Right renal pelvis (tissue), 4 donors: ENCODE measurements at places on chromosomes 6 and 20. TPM values are rescaled to one million over a fixed set of nuclear protein-coding genes. Genes with fewer than 3 reads are reported as not detected.

- no peak for DNase-seq
Observed at GRCh38 chr20:45008521-45009049, 42.3 kb downstream of the STK4 start.

The KCNG1 gene
- 4.3 TPM for polyA plus RNA-seq

The MARCKS gene
- 298 TPM for polyA plus RNA-seq

The ENPP5 gene
- polyA plus RNA-seq = 14.4 TPM
